A549 treated with dexamethasone at 1 μM for 4 hours (cell line): ENCODE measurements at places on chromosomes 2 and 18. TPM values are rescaled to one million over a fixed set of nuclear protein-coding genes. Genes with fewer than 3 reads are reported as not detected.

Gene CGREF1
- total RNA-seq, result 7.2 to 8.1 TPM (median 7.8 TPM) in 5 replicates

Gene NEU2
- not detected in 5 replicates for total RNA-seq

Gene FAM237A
- total RNA-seq, result not detected in 5 replicates

Gene AMER3
- total RNA-seq, result not detected in 5 replicates

Gene TMEM178A
- 0.12 to 0.21 TPM (median 0.15 TPM) in 4 of 5 replicates, not detected in the other for total RNA-seq

Gene FAM210A
- total RNA-seq, result 21.6 to 25.3 TPM (median 22.1 TPM) in 5 replicates

Gene RESP18
- not detected in 5 replicates for total RNA-seq

Gene OSBPL1A
- 14.4 to 20.8 TPM (median 17.9 TPM) in 5 replicates for total RNA-seq

Gene REG3G
- not detected in 5 replicates for total RNA-seq

Gene CNTNAP5
- total RNA-seq, result not detected in 5 replicates
